ENCODE measurements at places on chromosomes 7 and 10.

DNA sequence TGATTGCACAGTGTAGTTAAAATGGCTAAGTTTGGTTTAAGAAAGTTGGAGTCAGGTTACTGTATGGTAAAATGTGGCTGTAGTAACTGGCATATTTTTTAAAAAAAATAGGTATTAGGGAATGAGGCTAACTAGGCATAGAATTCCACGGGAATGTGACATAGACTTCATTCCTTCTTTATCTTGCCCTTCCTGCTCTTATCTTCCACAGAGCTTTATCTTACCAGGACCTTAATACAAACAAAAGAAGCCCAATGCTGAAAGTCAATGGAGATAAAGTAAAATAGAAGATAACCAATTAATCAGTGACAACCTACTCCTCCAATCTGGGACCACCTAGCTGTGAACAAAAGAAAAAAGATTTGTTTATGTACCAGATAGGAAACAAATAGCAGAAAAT, 58.1 kb downstream of the TET1 start:
- no peak for DNase-seq

DNA sequence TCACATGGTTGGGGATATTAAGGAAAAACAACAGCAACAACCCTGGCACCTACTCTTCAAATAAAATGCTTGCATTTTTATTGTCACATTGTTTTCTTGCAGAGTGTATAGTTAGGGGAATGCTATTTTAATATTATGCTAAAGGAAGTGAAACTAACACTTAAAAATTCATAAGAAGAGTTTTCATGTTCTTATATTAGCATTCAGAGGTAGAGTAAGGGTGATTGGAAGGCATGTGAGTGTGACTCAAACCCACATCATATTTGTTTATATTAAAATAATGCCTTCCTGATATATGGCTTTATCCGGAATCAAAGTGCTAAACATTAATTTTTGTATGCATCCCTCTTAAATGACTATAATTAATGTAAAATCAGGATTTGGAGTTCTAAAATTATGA, 59.8 kb upstream of the TES start:
- DNase-seq, result no peak

- DNase-seq, result no peak
Measured at GRCh38 chr7:101114492-101114891, 12.4 kb upstream of the SERPINE1 start.

DNA sequence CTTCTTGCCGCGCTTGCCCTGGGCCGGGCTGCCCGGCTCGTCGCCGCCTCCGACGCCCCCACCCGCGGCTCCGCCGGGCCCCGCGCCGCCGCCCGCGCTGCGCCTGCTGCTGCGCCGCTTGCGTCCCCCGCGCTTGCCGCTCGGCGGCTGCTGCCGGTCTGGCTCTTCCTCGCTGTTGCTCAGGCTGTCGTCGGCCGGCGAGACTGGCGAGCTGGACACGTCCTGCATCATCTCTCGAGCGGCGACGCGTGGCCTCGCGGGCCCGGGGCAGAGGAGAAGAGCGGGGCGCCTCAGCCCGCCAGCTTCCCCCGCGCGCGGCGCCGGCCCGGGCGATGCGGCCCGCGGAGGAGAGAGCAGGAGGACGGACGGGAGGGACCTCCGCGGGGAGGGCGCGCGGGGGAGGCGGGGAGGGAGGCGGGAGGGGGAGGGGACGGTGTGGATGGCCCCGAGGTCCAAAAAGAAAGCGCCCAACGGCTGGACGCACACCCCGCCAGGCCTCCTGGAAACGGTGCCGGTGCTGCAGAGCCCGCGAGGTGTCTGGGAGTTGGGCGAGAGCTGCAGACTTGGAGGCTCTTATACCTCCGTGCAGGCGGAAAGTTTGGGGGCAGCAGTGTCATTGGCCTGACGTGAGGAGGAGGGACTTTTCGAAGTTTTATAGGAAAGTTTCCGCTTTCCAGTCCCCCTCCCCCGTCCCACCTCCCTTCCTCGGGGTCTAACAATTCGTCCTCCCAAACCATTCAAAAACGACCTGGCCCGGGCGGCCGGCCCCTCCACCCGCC, at the start of gene TWIST1:
TWIST1 (minus strand) TSS at position 546 of the 779 bp plus-strand sequence; CDS start at position 231, 315 bp downstream.
- DNase-seq, result peak; percentile 16

DNA sequence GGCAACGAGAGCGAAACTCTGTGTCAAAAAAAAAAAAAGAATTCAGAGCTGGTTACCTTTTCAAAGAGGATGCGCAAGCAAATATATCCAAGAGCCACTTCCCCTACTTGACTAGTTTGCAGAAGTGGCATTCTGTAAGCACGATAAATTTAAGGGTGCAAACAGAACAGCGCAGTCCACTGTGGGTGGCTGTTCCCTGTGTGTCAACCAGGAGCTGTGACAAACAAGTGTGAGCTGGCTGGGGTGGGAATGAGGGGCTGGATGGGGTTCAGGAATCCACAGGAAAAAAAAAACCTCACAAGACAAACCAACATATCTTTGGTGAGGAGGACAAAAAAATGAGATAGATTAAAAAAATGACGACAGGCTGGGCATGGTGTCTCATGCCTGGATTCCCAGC, 15.9 kb downstream of the GUSB start:
- no peak for DNase-seq

- no peak for DNase-seq
Measured at GRCh38 chr10:96370584-96371157, 11.9 kb upstream of the OPALIN start.

DNA sequence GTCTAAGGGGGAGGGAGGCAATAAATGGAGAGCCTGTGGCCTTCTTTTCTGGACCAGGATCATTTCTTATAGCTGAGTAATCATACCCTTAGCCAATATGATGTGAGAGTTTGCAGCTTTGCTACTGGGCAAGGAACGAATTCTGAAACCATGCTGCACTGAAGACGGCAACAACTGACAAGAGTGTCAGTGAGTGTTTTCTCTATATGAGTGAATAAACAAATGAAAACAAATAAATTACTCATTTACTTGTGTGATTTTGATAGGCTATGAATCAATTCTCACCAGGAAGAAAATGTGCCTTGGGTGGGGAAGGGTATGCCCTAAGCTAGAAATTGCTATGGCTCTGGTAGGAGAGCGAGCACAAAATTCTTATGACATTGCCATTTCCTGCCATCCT, 79.4 kb upstream of the LRRN3 start:
- no peak for DNase-seq
